GM23338 (cell line): ENCODE measurements at places on chromosomes 12 and 14. TPM values are rescaled to one million over a fixed set of nuclear protein-coding genes. Genes with fewer than 3 reads are reported as not detected.

- no peak overlapping the region for H3K27ac ChIP-seq
- no peaks in the 10 kb centered on the region for H3K36me3 ChIP-seq
- no peaks in the 10 kb centered on the region for H3K4me1 ChIP-seq
- no peaks in the 10 kb centered on the region for H3K27me3 ChIP-seq
Measured at GRCh38 chr14:72609205-72609916, 284.5 kb downstream of the DPF3 start.

- H3K36me3 ChIP-seq = no peaks in the 10 kb centered on the region
- no peak overlapping the region for H3K4me3 ChIP-seq
- no peaks in the 10 kb centered on the region for H3K27me3 ChIP-seq
- H3K27ac ChIP-seq = no peak overlapping the region
- no peak for DNase-seq
Measured at GRCh38 chr12:68633614-68634558, 23.2 kb downstream of the RAP1B start.

- no peak for DNase-seq
- no peak overlapping the region for H3K4me3 ChIP-seq
- H3K27me3 ChIP-seq = no peaks in the 10 kb centered on the region
- no peaks in the 10 kb centered on the region for H3K36me3 ChIP-seq
- peaks cover 19% of the 10 kb centered on the region for H3K4me1 ChIP-seq
Measured at GRCh38 chr14:100468557-100468956, 118.7 kb downstream of the BEGAIN start.

GRCh38 chr12:71027856-71028255 lies 107.3 kb upstream of the PTPRR start:
- H3K36me3 ChIP-seq = no peaks in the 10 kb centered on the region
- H3K27me3 ChIP-seq = no peaks in the 10 kb centered on the region
- H3K27ac ChIP-seq = no peak overlapping the region
- no peak for DNase-seq
- no peak overlapping the region for H3K4me3 ChIP-seq

ZDHHC22 gene
- total RNA-seq = 29.3 and 32.1 TPM in 2 replicates

ANG gene
- total RNA-seq = 2.3 and 5.1 TPM in 2 replicates
